ENCODE measurements at places on chromosomes 4 and X.

- no peak for DNase-seq
Observed at GRCh38 chr4:100876546-100876945, 358.7 kb upstream of the EMCN start.

DNA sequence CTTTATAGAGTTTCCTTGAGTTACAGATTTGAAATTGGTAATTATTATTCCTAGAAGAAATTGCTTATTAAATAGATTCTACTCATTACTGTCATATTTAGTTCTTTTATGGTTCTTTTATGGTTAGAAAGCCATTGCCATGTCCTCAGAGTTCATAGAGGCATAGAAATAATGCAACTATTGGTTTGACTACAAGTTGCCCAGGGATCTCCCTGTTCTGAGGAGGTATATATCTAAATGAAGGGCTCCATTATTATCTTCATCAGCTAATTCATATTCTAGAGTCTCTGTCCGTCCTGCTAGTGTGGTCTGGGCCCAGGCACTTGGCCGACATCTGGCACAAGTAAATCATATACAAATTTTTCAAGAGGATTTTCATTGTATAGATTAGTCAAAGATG lies 535.7 kb downstream of the PPP4R3C start:
- no peak for DNase-seq

DNA sequence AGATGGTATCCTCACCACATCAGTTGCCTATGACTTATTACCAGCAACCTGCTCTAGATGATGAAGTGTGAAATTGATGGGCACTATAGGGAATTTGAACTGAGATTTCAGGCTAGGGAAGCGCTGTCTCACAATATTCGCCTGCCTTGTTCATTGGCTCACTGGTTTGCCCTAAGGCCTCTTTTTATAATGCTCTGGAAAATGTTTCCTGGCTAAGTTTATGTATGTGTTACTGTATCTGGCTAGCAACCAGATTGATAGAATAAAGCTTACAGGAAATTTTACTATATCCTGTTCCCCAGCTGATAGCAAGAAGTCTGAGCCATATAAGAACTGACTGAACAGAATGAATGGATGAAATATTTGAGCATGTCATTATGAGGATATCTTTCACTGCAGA lies 71.6 kb downstream of the GSTCD start:
- no peak for DNase-seq

- DNase-seq, result no peak
Observed at GRCh38 chrX:22057667-22058066, 25.5 kb downstream of the PHEX start.

- DNase-seq, result no peak
Observed at GRCh38 chr4:42237451-42237850, 85.0 kb upstream of the BEND4 start.

- DNase-seq, result no peak
Observed at GRCh38 chr4:98653890-98654867, 4.2 kb downstream of the TSPAN5 start.

GRCh38 chr4:11079171-11079570 lies 349.5 kb downstream of the HS3ST1 start:
- DNase-seq, result peak; percentile 3

GRCh38 chrX:45056428-45057145 lies 144.1 kb downstream of the DIPK2B start:
- no peak for DNase-seq

- peak; percentile 24 for DNase-seq
Observed at GRCh38 chrX:44915361-44915868, 42.4 kb downstream of the KDM6A start.

- peak; percentile 30 for DNase-seq
Observed at GRCh38 chr4:189124149-189124758, 816.4 kb upstream of the FRG1 start.

- DNase-seq, result no peak
Observed at GRCh38 chr4:18209448-18209847, 187.9 kb upstream of the LCORL start.

GRCh38 chr4:74451214-74451661 lies 6.3 kb downstream of the AREG start:
- DNase-seq, result peak; percentile 67

- no peak for DNase-seq
Observed at GRCh38 chr4:55727746-55728145, 91.6 kb upstream of the NMU start.

DNA sequence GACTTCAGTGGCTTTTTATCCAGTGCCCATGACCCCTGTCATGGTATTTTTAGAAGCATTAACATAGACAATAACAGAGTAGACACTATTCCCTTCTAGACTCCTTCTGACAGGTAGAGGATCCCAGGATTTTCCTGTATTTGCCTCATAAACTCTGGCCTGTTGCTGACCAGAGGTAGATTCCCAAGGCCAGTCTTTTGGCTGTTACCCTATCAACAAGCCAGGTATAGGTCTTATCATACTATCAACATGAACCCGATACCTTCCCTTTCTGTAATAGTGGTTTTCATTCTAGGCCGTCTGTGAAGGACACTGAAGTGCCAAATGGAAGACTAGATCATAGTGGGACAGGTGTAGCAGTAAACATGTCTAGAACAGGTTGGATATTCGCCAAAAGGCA lies 76.2 kb upstream of the CHRDL1 start:
- DNase-seq, result no peak

GRCh38 chr4:10640561-10641201 lies 43.9 kb downstream of the CLNK start:
- DNase-seq, result no peak

DNA sequence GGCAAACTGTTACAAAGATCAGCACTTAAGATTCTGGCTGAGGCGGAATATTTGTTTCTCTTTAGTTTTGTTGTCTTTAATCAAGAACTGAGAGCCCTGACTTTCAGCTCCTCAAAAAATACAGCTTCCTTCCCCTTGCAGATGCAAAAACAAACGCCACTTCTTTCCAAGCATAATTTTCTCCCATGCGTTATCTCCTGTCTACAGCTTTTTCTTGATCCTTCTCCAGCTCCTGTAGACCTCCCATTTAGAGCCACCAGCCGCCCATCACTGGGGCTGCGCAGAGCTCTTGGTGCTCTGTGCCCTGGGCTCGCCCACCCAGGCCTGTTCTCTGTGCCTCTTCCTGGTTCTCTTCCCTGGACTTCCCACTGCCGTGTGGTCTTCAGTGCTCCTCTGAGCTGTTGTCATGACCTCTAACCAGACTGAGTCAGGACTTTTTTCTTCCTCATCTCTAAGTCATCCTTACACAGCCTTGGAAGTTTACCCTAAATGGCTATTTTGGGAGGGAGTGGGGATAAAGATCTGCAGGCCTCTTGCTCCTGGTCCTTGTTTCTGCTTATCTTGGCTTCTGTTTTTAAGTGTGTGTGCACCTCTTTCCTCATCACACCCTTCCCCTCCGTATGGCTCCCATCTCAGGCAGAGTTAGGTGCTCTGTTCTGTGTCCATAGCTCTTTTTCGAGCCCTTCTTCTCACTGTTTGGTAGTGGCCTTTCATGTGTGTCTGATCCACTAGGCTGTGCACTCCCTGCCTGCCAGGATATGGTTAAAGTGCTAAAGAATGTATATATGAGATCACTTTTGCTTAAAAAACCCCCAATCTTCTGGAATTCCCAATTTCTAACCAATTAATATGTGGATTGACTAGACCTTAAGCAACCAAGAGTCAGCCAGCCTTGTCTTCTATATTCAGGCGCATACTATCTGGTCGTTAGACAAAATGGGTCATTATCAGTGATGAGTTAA lies 122.5 kb downstream of the PTTG2 start:
- no peak for DNase-seq

DNA sequence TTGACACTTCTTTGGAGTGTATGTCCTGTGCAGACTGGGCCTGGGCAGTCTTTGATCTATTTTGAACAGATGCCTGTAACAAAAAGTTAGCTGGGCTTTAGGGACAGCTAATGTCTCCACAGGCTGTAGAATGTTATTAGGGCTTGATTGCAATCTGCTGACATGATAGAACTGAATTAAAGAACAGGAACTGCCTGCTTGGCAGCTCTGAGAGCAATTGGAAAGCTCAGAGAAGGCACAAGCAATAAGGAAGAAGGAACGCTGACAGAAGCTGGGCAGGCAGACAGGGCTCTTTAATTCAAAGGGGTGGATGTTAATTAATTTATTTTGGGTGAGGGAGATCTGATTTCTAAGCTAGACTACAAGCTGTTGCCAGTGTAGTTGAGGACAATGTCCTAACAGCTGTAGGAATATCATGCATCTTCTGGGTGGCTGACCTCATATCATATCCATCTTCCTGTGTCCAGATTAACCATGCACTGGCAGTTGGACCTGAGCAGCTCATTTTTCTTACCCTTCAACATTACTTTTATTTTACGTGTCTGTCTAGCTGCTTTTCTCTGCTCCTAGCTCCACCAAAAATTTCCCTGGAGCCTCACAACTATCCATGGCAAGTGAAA lies 20.7 kb upstream of the GRXCR1 start:
- no peak for DNase-seq

DNA sequence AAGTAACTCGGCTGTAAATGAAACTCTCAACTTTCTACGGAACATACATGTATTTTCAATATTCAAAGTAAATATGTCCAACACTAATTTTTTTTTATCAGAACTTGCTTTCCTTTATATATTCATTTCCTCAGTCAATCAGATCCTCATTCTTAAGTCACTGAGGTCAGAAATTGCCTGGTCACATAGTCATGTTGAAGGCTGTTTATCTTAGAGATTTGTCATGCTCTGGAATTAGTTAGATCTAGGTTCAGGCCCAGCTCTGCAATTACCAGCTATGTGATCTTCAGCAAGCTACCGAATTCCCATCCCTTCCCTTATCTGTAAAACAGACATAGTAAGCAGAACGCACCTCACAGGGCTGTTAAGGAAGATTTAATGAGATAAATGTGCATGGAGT lies 228.8 kb downstream of the SPCS3 start:
- DNase-seq, result no peak

DNA sequence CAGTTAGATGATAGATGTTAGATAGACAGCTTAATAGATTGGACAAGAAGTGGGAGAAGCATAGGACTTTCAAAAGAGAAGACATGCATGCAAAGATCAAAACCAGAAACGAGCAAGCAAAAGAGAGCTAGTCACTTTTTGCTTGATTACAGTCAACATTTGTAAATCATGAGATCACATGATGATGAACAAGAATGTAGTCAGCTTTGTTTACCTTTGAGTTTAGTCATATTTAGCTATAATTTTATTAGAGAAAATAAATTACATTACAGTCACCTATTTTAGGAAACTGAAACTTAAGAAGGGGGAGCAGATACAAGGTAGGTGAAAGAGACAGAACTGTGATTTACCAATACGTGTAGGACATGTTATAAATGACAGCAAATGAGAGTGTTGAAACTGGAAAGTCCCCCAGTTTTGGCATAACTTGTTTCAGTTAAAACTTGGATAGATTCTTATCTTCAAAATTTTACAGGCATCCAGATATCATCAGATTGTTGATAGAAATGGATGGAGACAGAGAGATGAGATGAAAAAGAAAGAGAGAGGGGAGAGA lies 1083.1 kb upstream of the PCDH10 start:
- no peak for DNase-seq

DNA sequence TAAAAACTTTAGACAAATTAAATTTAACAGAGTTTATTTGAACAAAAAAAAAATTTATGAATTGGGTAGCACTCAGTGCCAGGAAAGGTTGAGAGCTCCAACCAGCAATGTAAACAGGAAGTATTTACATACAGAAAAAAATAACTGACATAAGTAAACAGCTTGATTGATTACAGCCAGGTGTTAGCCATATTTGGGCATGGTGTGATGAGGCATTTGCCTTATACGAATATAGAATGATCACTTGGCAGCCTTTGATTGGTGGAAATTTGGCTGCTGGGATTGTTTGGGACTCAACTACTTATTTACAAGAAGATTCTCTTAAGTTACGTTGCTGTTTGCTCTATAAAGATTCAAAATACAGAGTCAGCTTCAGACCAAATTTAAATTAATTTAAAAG lies 172.0 kb downstream of the ADAM29 start:
- DNase-seq, result no peak
